ENCODE measurements at places on chromosomes 3 and 15.

- no peak for DNase-seq
These were observed 87.3 kb upstream of the PRR23E start for GRCh38 chr3:127105587-127105986.

DNA sequence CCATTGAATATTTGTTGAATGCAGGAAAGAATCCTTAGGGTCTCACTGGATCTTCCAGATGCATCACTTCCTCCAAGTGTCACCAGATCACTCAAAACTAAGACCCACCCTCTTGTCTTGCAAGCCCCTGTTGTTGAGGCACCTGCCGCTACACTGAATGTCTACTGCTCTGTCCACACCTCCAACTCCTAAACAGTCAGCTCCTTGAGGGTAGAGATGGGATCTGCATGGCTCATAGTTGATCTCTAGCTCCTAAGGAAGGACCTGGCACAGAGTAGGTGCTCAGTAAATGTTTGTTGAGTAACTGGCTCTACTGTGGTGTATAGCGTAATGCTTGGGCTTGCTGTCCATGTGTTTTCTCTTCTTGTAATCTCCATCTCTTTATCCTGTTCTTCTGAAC lies 8.8 kb downstream of the SLC6A20 start:
- DNase-seq: no peak

- DNase-seq: no peak
These were observed 687.0 kb downstream of the NTRK3 start for GRCh38 chr15:87569581-87569980.

- no peak for DNase-seq
These were observed 492.4 kb downstream of the MCTP2 start for GRCh38 chr15:94723801-94724200.

DNA sequence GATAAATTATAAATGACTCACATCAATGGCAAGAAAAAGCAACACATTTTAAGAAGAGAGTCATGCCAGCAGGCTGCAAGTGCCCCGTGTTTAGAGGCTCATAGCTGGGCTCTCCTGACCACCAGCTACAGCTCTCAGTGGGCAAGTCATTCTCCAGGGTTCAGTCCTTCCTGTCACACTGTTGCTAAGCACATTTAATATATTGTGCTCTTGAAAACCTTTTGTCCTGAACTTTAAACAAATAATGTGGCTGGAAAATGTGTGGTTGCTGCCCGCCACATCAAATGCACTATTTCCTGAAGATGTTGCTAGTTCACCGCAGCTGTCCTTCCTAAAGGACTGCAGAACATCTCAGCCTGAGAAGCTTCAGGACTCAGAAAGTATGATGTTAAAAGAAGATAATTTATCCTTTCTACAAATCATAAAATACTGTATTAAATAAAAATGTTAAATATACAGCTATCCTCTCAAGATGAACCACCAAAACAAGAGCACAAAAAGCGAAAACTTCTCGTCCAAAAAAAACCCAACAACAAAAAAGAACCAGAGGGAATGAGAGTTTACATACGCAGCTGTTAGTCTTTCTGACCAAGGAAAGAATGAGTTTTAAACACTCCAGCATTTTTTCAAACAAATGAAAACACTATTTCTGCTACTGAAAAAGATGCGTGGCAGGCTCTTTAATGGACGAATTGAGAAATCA lies 951 bp downstream of the TARS3 start:
- peak; percentile 62 for DNase-seq

GRCh38 chr15:65374821-65375401 lies 2.9 kb downstream of the IGDCC3 start:
- DNase-seq: no peak

DNA sequence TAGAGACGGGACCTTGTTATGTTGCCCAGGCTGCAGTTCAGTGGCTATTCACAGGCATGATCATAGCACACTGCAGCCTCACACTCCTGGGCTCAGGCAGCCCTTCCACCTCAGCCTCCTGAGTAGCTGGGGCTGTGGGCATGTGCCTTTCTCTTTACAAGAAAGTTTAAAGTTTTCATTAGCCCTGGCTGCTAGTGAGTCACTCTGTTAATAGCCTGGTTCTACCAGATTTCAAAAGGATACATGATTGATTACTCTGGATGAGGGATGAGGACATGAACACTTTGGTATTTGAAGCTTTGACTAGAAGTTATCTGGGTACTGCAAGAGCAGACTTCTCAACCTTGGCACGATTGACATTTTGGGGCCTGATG lies 95.1 kb downstream of the DHX36 start:
- no peak for DNase-seq

- DNase-seq: no peak
These were observed 16.5 kb downstream of the HPS3 start for GRCh38 chr3:149145974-149146373.

- no peak for DNase-seq
These were observed 227.7 kb upstream of the TOPAZ1 start for GRCh38 chr3:44013967-44014366.

- no peak for DNase-seq
These were observed 2.1 kb upstream of the RAP2B start for GRCh38 chr3:153159771-153160397.

- DNase-seq: no peak
These were observed 115.8 kb upstream of the ARHGEF3 start for GRCh38 chr3:56917361-56918110.

- no peak for DNase-seq
These were observed 1.0 kb upstream of the MELTF start for GRCh38 chr3:197030379-197031314.

DNA sequence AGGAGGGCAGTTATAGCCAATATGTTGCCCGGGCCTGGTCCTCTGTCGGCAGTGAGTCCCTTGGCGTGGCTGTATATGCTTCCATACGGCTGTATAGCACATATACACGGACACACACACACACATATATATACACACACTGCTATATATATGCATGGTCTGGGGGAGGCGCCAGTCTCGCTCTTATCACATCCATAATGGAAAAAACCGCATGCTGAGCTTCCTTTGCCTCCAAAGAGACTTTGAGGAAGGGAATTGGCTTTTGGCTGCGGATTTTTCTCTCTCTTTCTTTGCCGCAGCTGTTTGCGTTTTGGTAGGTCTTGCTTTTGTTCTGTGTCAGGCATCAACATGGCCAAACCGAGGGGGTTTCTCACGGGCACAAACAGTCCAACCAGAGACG lies 11.3 kb upstream of the TMEM115 start:
- no peak for DNase-seq

- no peak for DNase-seq
These were observed 281.3 kb downstream of the CLSTN2 start for GRCh38 chr3:140216249-140216648.

GRCh38 chr15:70856884-70857561 lies 3.1 kb upstream of the LARP6 start:
- peak; percentile 98 for DNase-seq

DNA sequence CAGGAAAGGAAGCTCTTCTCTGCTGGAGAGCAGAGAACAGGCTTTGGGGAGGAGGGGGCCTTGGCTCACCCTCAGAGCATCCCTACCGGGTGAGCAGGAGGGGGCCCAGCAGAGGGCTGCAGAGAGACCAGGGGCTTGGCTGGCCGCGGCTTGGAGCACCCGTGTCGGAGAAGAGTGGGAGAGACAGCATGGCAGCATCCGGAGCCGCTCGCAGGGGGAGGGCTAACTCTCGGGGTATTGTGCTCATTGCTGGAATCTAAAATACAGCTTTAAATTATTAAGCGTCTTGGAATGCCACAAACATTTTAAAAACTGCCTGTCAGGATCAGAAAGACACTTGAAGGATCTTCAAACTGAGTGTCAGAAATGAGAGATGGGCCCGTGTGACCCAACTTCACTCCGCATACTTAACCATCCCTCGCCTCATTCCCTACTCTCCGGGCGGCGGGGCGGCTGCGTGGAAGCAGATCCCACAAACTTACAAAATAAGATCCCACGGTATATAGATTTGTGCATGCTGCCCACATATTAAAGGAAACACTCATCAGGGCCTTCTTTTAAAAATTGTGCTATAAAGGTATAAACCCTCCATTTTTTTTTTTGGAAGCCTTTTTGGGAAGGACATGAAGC lies 53.9 kb downstream of the EIF4E3 start:
- DNase-seq: no peak

GRCh38 chr15:57751177-57751800 lies 44.8 kb downstream of the POLR2M start:
- DNase-seq: peak; percentile 56

- no peak for DNase-seq
These were observed 54.7 kb downstream of the FAM174B start for GRCh38 chr15:92600856-92601255.

DNA sequence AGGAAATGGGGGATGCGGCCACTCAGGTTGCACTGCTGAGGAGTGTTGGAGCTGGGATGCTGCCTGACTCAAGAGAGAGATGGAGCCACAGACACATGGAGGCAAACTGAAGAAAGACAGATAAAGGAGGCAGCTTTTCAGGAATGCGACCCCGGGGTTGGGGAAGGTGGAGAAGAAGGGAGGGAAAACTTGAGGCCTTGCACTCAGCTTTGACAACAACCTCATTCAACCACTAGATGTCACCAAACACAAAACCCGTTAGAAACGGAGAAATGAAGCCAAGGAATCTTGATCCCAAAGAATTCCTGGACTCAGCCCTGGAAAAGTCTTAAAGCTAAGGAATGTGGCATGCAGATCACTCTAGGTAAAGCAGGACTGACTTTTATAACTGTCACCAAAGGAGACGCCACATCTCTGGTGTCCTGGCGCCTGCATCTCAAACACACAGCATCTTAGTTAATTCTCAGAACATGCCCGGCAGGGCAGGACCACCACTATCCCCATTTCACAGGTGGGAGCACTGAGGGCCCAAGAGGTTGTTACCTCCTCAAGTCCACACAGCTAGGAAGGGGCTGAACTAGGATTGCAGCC lies 59.6 kb upstream of the LMCD1 start:
- peak; percentile 75 for DNase-seq

GRCh38 chr15:98888820-98889479 lies 118.6 kb downstream of the PGPEP1L start:
- peak; percentile 73 for DNase-seq

DNA sequence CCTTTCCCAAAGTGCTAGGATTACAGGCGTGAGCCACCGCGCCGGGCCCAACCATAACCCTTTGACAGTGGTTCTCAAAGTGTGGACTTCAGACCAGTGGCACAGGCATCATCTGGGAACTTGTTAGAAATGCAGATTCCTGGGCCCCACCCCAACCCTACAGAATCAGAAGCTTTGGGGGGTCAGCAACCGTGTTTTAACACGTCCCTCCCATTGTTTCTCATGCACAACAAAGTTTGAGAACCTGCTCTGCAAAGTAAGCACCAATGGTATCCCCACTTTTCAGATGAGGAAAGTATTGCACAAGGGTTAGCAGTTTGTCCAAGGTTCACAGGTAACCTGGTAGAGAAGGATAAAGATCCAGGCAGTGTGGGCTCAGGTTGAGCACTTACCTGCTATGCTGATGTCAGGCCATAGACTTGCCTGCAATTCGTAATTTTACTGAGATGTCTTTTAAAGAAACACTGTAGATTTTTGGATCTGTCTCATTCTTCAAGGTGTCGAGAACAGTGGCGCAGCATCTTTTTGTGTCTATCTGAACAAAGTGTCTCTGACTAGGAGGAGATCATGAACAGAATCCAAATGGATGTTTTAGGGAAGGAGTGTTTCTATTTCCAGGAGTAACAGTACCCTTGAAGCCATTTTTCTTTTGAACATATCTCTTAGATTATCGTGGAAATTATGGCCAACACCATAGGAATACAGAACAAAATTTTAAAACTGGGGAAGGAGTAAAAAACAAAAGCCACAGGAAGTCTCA lies 2.5 kb downstream of the GXYLT2 start:
- DNase-seq: no peak

DNA sequence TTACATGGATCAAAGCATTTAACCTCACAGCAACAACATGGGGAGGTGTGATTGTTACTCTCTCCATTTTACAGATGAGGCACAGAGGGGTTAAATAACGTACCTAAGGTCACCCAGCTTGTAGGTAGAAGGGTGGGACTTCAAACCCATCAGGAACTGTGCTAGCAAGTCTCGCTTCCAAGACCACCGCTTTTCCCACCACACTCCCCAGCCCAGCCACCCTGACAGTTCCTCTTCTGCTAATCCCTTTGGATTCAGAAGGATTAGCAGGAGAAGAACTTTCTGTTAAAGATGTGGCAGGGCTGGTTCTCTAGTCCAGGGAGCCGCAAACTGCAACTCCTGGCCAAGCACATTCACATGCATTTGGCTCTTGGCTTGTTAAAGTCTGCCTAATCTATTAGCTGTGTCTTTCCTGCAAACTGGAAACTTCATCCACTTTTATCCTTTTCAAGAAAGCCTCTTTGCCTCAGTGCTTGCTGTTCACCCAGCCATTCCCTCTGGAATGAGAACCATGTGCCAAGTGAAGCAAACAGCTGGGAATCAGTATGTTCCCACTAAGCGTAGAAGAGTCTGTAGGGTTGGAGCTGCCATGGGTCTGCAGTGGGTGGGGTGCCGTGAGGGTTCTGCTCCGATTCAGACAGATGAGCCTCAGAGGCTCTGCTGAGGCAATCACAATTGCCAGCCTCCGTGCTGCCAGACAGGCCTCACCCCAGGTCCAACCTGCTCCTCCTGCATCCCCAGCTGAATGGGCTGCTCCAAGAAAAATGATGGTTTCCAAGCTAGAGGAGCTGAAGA lies 44.6 kb downstream of the POMGNT2 start:
- no peak for DNase-seq

Data from astrocyte of the spinal cord (primary cell).